ENCODE measurements at places on chromosomes 2 and 18.

DNA sequence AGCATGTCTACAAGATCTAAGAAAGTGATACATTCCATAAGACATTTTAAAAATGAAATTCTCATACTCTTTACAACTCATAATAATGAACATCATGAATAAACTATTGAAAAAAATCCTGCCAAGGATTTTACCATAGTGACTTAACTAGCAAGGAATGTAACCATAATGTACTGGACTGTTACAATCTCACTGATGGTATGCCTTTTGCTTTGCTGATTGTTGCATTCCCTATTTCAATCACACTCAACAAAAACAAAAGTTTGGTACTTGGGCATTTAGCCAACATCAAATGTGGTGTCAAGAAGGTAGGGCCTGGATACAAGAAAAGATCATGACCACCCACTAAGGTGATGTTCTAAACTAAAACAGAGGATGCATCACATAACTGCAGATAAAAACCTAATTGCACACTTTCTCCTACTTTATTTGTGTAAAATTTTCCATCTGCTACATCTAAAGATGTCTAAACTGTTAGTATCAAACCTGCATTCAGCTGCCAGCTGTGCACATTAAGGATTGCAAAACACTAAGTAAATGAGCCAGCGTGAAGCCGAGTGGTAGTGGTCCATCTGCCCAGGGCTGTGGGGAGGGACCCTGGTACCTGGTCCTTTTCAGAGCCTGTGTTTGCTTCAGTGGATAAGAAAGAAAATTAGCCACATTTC is 564.4 kb downstream of the ZEB2 start:
- no peak for DNase-seq

DNA sequence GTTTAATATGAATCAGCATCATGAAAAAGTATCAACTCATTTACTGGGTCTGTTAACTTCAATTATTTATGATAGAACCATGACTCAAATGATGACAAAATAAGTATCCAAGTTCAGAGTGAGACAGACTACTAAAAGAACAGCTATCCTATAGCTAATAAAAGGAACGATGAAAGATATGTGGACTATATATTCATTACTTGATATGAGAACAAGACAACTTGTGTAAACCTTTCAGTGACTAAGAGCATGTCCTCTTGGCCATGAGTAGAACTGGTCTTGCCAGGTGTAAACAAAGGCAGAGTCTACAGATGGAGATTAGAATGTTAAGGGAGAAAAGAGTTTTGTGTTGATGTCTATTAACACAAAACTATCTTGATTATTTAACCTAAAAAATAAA is 360.4 kb upstream of the ZC3H15 start:
- DNase-seq = no peak

DNA sequence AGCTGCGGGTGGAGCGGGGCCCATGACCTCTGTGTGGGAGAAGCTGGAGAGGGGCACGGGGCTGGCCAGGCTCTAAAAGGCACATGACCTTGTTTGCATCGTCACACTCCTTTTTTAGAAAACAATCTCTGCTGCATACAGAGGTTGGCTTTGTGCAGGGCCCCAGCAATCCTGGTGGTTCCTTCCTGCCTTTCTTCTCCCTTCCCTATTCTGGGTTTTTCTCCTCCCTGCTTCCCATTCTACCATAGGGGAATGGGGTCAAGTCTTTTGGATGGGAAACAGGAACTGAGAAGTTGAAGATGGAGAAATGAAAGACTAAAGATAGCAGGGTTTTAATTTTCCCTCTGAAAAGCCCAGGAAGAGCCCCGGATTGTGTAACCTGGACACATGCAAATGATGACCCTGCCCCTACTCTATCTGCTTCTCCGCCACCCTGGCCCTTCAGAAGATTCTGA is 53.9 kb downstream of the ASAP2 start:
- DNase-seq = peak; percentile 97

DNA sequence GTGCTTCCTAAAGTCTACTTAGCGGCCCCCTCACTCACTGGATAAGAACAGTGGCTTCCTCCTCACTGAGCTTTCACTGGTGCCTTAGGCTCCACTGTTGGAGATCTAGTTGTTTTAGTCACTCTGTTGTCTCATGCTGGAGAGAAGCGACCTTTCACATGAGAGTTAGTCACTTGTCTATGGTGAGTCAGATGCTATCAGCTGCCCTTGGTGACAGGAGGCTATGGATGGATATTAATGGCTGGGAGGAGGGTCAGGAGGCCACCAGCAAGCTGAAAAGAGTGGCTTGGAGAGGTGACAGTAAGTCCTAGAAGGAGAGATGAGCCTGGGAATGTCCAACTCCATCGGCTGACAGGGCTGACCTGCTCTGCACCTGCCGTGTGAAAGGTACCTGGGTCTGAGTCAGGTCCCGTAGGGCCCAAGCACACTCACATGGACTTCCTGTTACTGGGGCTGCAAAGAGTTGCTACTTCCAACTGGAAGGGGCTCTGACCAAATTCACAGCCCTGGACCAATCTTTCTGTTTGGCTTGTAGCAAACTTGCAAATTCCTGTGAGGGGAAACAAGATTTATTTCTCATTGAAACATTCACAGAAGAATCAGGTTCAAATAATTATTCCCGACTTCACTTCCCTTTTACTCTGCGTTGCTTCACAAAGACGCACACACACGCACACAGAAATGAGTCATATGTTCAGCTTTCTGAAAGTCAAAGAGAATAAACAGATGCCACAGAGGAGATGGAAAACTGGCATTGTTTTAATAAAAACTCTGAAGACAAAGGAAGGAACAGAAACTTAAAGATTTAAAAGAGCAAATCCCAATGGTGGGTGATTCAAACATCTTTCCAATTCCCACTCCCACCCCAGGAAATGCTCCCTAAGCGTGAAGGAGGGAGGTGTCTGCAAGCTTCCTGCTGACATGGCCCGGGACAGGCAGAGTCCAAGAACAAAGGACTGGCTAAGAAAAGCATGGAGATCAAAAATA is 203.5 kb upstream of the TWIST2 start:
- DNase-seq = peak; percentile 84

DNA sequence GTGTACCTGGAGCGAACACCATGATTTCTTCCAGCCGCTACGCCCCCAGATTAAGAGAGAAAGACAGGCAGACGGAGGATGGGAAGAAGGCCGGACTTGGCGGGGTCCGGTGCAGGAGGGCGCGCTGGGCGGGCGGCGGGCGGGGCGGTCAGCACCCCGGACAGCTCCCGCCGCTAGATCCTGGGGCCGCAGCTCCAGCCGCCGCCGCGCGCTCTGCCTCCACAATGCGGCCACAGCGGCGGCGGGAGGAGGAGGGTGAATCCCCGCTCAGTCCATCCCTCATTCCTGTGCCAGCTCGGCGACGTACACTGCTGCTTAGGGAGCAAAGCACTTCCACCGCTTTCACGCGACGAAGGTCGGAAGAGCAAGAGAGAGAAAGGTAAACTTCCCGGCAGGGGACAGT is at the start of gene AKAIN1:
Gene AKAIN1, minus strand, starts transcription at position 226 of the 403 bp plus-strand sequence. Its CDS starts 204 bp downstream, at position 22.
- peak; percentile 3 for DNase-seq

Data from inflammatory macrophage treated with lipopolysaccharide for 4 hours (primary cell).